ENCODE measurements at places on chromosomes 3 and 15.
A peak's percentile ranks its signal among the peaks of the same experiment; 100 is the strongest.

DNA sequence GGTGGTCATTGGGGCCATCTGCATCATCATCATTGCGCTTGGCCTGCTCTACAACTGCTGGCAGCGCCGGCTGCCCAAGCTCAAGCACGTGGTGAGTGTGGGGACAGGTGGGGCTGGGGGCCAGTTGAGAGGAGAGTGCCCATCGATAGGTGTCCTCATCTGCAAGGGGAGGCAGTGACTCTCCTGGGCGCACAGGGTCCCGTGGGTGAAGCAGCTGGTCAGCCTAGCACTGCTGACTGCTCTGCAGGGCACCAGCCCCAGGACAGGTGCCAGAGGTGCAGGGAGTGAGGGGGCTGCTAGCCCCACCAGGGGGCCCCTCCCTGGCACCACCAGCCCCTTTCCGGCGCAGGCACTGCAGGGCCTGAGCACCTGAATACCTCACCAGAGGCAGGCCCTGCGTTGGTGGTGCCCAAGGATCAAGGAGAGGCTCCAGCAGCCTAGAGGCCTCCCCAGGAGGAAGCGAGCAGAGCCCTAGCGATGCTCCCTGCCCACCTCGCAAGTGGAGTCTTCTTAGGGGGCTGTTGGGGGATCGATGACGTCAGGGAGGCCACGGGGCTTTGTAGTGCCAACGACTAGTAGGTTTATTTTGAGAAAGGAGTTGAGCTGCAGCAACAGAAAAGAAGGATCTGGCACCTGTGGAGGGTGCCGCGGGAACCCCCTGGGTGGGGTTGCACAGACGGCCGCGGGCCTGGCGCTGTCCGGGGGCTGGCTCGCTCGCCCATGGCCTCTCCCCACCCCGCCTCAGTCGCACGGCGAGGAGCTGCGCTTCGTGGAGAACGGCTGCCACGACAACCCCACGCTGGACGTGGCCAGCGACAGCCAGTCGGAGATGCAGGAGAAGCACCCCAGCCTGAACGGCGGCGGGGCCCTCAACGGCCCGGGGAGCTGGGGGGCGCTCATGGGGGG, 976 bp upstream of the ABTB1 start:
- peak; percentile 29 for DNase-seq

- no peak for DNase-seq
These were observed 174.5 kb downstream of the FNDC3B start for GRCh38 chr3:172213904-172214303.

- no peak for DNase-seq
These were observed 340.6 kb downstream of the PTPRG start for GRCh38 chr3:61901986-61902385.

- DNase-seq = no peak
These were observed 238.8 kb downstream of the OPA1 start for GRCh38 chr3:193831495-193832455.

DNA sequence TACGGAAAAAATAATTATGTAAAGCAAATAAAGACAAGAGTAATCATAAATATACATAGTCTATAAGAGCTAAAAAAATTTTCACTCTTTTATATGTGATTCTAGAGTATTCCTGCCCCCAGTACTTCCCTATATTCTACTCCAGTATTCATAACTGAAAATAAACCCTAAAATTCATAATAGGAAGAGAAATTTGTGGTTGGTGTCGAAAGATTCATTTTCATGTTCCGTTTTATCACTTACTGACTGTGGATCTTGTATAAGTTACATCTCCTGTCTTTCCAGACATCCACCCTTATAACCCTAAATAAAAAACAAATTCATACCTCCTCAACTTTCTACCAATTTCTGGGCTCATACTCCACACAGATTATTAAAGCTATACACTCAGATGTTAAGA, 16.0 kb upstream of the MBNL1 start:
- DNase-seq = no peak

- DNase-seq = no peak
These were observed 34.5 kb upstream of the ARID3B start for GRCh38 chr15:74506515-74506840.

GRCh38 chr3:112555535-112556170, 6.1 kb downstream of the ATG3 start:
- no peak for DNase-seq

DNA sequence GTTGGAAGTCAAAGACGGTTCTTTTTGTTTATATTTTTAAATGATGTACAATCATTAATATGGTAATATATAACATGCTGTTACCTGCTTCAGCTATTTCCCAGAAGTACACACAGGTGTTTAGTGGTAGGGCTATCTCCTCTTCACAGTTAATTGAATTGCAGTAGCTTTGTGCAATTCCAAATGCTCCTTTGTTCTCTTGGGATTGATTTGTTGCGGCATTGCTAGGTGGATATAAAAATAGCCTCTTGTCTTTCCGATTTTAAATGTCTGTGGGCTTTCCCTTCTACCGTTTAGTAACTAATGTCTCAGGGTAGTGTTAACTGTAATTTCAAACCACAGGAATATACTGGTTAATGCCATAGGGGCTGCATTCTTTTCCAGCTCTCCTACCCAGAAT, 307.6 kb upstream of the SLITRK3 start:
- DNase-seq = no peak

DNA sequence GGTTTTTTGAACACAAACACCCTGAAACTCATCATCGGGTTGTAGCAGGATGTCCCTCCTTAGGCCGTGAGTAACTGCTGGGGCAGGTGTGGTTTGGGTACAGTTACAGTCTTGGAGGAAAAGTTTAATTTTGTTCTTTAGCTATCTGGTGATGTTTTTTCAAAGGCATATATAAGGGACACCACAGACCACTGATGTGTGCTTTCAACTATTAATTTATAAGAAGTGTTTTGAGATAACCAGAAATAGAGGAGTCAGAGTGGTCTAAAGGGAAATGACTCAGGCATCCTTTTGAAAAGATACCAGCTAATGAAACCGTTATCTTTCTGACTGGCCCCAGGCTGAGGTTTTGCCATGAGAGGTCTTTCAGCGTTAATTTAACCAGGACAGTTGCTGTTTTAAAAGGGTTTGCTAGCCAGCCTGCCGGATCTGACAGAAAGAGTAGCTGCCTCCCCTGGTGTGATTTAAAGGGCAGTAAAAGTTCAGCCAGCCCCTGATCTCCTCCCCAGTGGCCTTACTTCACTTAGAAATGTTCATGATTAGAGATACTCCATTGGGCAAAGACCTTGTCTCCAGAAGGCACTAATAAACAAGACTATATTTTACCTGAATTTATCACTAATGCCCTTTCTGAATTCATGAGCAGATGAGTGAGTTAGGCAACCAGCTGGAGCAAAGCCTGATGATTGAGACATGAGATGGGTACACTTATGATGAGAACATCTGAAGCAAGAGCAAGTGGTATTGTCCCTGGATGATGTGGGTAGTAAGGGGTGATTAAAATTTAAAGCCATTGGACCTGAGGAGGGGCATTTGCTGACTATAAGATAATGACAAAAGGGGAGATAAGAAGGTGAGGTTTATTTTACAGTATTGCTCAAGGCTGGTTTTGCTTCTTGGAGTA, 482.5 kb upstream of the TBL1XR1 start:
- no peak for DNase-seq

DNA sequence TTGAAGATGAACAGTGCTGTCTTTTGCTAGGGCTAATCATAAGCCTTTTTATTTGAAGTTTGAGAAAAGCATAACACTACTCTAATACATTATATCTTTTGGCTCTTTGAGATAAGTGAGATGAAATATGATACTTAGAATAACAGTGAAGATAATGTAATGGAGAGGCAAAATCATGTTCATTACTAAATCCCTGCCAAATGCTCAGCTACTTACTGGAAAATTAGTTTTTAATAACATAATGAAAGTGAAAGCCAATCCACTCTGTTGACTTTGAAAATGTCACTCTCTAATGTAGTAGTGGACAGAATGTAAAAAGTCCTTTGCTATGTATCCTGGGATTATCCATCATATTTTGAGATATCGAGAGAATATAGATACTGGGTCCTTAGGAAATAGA, 35.9 kb upstream of the MYH15 start:
- DNase-seq = no peak

DNA sequence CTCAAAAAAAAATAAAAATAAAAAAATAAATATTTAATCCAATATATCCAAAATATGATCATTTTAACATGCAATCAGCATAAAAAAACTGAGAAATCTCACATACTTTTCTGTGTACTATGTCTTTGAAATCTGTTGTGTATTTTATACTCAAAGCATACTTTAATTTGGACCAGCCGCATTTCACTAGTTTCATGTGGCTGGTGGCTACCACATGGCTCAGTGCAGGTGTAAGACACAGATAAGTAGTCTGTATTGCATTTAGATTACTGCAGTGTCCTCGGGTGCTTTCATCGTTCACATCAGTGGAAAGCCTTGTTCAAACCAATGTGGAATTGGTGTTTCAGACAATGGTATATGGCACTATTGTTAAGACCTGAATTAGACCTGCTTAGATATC, 11.0 kb downstream of the CRTC3 start:
- DNase-seq = no peak

GRCh38 chr15:88803920-88804247, 648 bp downstream of the ACAN start:
- no peak for DNase-seq

DNA sequence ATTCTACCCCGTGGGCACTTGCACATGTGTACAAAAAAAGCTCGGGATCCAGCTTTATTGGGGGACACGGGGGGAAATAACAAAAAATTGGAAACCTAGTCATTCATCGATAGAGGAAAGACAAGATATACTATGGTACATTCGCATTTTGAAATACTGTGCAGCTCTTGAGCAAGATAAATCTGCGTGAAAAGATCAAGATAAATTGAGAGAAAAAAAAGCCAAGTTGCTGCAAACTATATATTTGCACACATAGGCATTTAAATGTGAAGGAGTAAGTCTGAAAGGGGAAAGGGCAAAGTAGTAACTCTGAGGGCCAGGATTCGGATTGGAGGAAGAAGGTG, 620 bp upstream of the UBR1 start:
- no peak for DNase-seq

GRCh38 chr3:136644212-136644611, 108.0 kb downstream of the STAG1 start:
- DNase-seq = no peak

GRCh38 chr3:65168547-65168946, 480.7 kb upstream of the ADAMTS9 start:
- DNase-seq = no peak

GRCh38 chr3:107211608-107212007, 165.6 kb upstream of the CCDC54 start:
- no peak for DNase-seq

GRCh38 chr3:137008976-137009375, 51.2 kb downstream of the IL20RB start:
- DNase-seq = no peak

Measured in activated CD4-positive, CD25-positive, alpha-beta regulatory T cell treated with anti-CD3 and anti-CD28 coated beads, Interleukin-2, amount 50 U/mL, for 72 hours (primary cell).